ENCODE measurements at places on chromosomes 5 and 9.

GRCh38 chr5:113824307-113824706, 310.8 kb downstream of the YTHDC2 start:
- DNase-seq: no peak

- DNase-seq: no peak
Observed at GRCh38 chr9:117249799-117250198, 165.1 kb downstream of the ASTN2 start.

GRCh38 chr5:118553662-118554061, 434.7 kb downstream of the DTWD2 start:
- no peak for DNase-seq

DNA sequence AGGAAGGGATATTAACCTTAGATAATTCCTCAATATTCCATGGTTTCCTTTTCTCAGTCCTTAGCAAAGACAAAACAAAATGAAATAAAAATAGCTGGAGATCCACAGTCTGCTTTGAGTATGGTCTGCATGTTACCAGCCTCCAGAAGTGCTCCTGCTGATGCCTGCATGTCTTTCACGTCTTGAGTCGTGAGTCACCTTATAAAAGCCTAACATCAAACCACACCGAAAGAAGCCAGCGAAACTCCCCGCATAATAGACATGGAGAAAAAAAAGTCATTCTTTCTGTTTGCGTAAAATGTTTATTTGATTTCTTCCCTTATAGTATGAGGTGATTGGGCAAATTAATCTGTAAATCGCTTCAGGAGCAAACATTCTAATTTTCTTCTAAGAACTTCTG, 380.5 kb downstream of the SLCO4C1 start:
- no peak for DNase-seq

- no peak for DNase-seq
Observed at GRCh38 chr9:34275811-34276210, 53.3 kb downstream of the KIF24 start.

DNA sequence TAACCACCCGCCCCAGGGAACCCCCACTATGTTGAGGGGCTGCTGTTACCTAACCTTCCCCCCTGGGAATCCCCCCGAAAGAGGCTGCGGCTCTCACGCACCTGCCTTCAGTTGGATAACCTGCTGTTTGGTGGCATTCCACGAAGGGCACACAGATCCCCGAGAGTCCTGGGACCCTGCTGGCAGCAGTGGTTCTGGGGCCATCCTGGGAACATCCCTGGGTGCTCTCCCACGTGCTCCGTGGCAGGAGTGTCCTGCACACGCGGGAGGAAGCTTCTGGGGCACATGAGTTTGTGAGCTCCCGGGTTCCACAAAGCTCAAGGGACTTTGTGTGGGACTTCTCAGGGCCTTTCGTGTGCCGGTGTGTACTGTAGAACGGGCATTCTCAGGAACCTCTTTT, 102.3 kb downstream of the RXRA start:
- no peak for DNase-seq
